ENCODE measurements at places on chromosomes 4 and X. TPM values are rescaled to one million over a fixed set of nuclear protein-coding genes. Genes with fewer than 3 reads are reported as not detected.

GRCh38 chr4:23978002-23978401 is 88.2 kb upstream of the PPARGC1A start:
- H3K27ac ChIP-seq, result no peak overlapping the region
- H3K36me3 ChIP-seq, result no peaks in the 10 kb centered on the region
- no peaks in the 10 kb centered on the region for H3K27me3 ChIP-seq
- H3K4me3 ChIP-seq, result no peak overlapping the region

DNA sequence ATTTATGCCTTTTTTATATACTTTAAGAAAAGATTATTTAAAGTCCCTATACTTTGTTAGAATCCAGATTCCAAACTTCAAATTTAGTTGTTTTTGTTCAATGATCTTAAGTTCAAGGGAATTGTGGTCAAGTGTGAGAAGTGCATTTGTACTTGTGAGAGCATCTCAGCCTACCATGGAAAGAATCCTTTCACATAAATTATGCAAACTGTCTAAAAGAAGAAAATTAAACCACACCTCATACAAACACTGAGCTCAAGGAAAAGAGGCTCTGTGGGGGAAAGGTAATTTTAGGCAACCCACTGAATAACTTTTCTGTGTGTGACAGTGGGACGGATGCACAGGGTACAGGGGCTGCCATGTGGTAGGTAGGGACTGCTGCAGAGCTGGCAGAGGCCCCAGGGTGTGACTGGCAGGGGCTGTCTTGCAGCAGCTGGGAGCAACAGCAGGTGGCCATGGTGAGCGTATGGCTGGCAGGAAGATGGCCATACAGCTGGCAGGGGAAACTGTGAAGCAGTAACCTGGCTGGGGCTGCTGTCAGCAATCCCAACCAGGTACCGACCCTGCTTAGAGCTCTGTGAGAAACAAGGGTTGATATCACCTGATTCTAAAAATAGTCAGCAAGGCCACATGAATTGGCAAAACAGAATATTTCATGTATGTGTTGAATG is 130.6 kb downstream of the UGT8 start:
- no peak for DNase-seq
- no peak overlapping the region for H3K4me3 ChIP-seq
- no peak overlapping the region for H3K27ac ChIP-seq
- no peaks in the 10 kb centered on the region for H3K27me3 ChIP-seq

The OTOP1 gene
- total RNA-seq, result not detected

GRCh38 chrX:57445076-57445475 is 146.7 kb upstream of the ZXDB start:
- no peak overlapping the region for H3K4me3 ChIP-seq
- no peaks in the 10 kb centered on the region for H3K4me1 ChIP-seq
- H3K27ac ChIP-seq, result no peak overlapping the region
- DNase-seq, result no peak

GRCh38 chrX:68909945-68910344 is 81.1 kb downstream of the EFNB1 start:
- no peaks in the 10 kb centered on the region for H3K4me1 ChIP-seq
- H3K27ac ChIP-seq, result no peak overlapping the region
- peaks cover 8% of the 10 kb centered on the region for H3K27me3 ChIP-seq
- no peak for DNase-seq

The PF4V1 gene
- not detected for total RNA-seq

The DGKK gene
- not detected for total RNA-seq

The SERTM2 gene
- not detected for total RNA-seq

DNA sequence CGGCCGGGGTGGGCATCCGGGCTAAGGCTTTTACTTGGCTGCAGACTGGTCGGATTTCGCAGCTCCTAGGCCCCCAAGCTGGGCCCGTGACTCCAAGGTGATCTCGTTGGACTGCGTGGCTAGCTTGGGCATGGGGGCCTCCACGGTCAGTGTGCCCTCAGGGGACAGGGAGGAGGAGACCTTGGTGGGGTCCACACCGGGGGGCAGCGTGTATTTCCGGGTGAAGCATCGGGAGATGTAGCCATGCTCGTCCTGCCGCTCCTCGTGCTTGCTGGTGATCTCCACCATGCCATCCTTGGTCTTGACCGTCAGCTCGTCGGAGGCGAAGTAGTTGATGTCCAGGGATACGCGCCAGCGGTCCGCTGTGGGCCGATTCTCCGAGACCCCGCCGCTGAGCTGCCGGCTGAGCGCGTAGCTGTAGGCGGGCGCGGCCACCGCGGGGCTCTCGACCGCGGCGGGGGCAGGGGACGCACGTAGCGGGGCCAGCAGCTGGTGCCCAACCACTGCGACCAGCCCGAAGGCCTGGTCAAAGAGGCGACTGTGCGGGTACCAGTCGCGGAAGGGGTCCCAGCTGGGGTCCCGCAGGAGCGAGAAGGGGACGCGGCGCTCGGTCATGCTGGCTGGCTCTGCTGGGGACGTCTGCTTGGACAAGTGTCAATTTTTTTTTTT is 881 bp upstream of the CACNA1F start:
- H3K36me3 ChIP-seq, result no peaks in the 10 kb centered on the region
- H3K4me1 ChIP-seq, result peaks cover 27% of the 10 kb centered on the region
- H3K27ac ChIP-seq, result no peak overlapping the region
- no peaks in the 10 kb centered on the region for H3K27me3 ChIP-seq
- no peak for DNase-seq
- no peak overlapping the region for H3K4me3 ChIP-seq

GRCh38 chr4:173834151-173834550 is 304.1 kb upstream of the HAND2 start:
- no peaks in the 10 kb centered on the region for H3K27me3 ChIP-seq
- no peaks in the 10 kb centered on the region for H3K36me3 ChIP-seq
- no peak overlapping the region for H3K27ac ChIP-seq
- DNase-seq, result no peak
- H3K4me1 ChIP-seq, result no peaks in the 10 kb centered on the region
- no peak overlapping the region for H3K4me3 ChIP-seq

DNA sequence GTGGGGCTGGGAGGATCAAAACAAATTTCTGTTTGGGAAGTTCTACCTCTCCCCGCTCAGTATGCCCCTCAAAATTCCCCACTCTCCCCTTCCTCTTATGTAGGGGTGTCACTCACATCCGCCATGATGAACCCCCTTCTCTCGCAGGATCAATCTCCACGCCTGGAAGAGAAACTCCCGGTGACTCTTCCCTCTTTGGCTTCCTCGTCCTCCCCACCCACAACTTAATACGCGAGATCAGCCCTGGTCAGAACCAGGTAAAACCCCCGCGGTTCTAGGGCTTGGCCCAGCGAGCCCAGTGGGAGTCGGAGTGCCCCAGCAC is 427 bp downstream of the LAMTOR3 start:
- peaks cover 25% of the 10 kb centered on the region for H3K4me1 ChIP-seq
- H3K27ac ChIP-seq, result peak overlapping the region; percentile 97
- peak overlapping the region; percentile 97 for H3K4me3 ChIP-seq
- DNase-seq, result no peak

DNA sequence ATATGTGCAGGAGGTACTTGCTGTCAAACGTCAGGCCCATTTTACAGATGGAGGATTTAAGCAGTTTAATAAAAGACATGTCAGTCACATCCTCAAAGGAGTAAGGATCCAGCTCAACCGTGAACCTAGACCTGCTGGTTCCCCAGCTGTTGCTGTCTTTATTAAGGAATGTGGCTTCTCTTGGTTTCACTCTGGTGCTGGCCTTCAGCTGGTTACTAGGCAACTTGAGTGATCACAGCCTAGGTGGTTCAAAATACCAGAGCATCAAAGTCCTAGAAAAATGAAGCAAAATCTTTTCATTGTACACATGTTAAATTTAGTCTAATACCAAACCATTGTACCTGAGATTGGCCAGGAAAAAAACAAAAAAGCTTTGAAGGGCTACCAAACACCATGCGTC is 32.7 kb upstream of the GLRA2 start:
- DNase-seq, result no peak
- peak overlapping the region; percentile 90 for H3K27ac ChIP-seq
- no peaks in the 10 kb centered on the region for H3K27me3 ChIP-seq
- H3K4me3 ChIP-seq, result peak overlapping the region; percentile 85

The WAS gene
- 146 TPM for total RNA-seq

- DNase-seq, result no peak
- H3K36me3 ChIP-seq, result no peaks in the 10 kb centered on the region
- no peak overlapping the region for H3K4me3 ChIP-seq
Observed at GRCh38 chr4:85842540-85842939, 367.6 kb downstream of the ARHGAP24 start.

The ODAPH gene
- 0.31 TPM for total RNA-seq

GRCh38 chrX:23631136-23631535 is 36.2 kb upstream of the PRDX4 start:
- no peak overlapping the region for H3K27ac ChIP-seq
- H3K27me3 ChIP-seq, result peaks cover 1% of the 10 kb centered on the region
- H3K4me3 ChIP-seq, result no peak overlapping the region
- no peaks in the 10 kb centered on the region for H3K4me1 ChIP-seq
- no peaks in the 10 kb centered on the region for H3K36me3 ChIP-seq

The HTN3 gene
- not detected for total RNA-seq

DNA sequence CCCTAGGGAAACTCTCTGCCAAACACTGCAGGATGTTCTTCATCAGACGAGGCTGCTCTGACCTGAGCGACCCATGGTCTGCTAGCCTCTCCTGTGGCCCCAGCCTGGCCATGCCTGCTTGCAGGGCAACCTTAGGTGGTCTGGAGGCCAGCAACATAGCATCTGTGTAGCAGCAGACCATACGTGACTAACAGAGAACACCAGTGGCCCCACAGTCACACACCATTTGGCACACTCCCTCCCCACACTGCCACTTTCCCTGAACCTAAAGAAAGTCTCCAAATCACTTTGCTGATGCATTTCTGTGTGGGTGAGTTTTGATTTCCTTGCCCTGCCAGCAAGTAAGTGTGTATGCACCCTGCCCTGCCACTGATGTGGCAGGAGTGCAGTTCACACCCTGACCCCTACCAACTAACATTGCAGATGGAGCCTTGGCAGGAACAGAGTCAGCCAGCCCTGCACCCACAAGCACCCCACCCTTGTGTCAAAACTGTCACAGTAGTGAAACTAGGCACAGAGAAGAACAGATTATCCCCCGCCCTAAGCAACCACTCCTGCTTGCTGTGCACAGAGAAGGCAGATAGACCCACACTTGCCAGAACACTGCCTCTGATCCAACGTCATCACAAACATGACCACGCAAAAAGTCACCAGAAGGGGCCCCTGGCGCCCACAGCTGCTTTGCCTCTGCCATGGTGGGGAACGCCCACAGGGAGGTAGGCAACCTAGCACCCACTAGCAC is 249.1 kb downstream of the SPIN4 start:
- H3K36me3 ChIP-seq, result no peaks in the 10 kb centered on the region
- no peak overlapping the region for H3K4me3 ChIP-seq
- H3K4me1 ChIP-seq, result no peaks in the 10 kb centered on the region
- DNase-seq, result no peak
- no peaks in the 10 kb centered on the region for H3K27me3 ChIP-seq
- no peak overlapping the region for H3K27ac ChIP-seq

DNA sequence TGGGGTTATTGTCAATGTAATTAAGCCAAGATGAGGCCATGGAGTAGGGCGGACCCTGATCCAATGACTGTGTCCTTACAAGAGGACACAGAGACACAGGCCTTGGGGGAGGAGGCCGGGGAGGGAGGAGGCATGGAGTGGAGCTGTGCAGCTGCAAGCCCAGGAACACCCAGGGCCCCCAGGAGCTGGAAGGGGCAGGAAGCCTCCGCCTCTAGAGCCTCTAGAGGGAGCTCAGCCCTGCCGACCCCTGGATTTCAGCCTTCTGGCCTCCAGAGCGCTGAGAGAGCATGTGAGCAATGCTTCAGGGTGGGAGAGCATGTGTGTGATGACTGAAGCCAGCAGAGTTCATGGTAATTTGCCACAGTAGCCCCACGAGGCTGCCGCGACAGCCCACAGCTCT is 234.6 kb downstream of the AFAP1 start:
- no peaks in the 10 kb centered on the region for H3K36me3 ChIP-seq
- H3K27ac ChIP-seq, result no peak overlapping the region
- peaks cover 6% of the 10 kb centered on the region for H3K4me1 ChIP-seq
- no peak overlapping the region for H3K4me3 ChIP-seq
- peaks cover 2% of the 10 kb centered on the region for H3K27me3 ChIP-seq

The CDX4 gene
- not detected for total RNA-seq

The FAT1 gene
- total RNA-seq, result not detected

GRCh38 chrX:67289055-67289499 is 254.7 kb upstream of the AR start:
- H3K4me1 ChIP-seq, result no peaks in the 10 kb centered on the region
- H3K27ac ChIP-seq, result no peak overlapping the region

The SRPX gene
- total RNA-seq, result 3.5 TPM

DNA sequence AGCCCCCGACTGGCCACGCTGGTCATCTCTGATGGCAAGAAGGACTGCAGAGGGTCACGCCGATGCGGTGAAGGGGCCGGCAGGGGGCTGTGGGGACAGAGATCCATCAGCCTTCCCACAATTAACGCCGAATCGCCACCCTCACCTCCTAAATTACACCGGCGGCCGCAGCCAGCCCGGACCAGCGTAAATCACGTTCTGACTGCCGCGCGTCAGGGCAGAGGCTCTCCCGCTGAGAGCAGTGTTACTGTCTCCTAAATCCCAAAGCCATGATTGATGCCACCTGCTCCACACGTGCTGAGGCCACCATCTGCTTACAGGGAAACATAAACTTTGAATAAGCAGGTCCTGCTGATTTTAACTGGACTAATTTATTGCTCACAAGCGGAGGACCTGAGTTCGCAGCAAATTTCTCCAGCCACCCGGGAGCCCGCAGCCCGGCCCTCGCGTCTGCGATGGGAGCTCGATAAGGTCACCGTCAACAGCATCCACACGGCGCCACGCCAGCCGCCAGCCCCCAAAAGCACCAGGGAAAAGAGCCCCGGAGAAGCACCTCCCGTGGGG is 127.3 kb upstream of the NKX1-1 start:
- H3K27ac ChIP-seq, result no peak overlapping the region
- peaks cover 4% of the 10 kb centered on the region for H3K27me3 ChIP-seq
- H3K36me3 ChIP-seq, result no peaks in the 10 kb centered on the region
- DNase-seq, result no peak
- no peak overlapping the region for H3K4me3 ChIP-seq

GRCh38 chr4:82851885-82852750 is 38.8 kb downstream of the SEC31A start:
- no peak overlapping the region for H3K4me3 ChIP-seq
- no peaks in the 10 kb centered on the region for H3K27me3 ChIP-seq
- peaks cover 10% of the 10 kb centered on the region for H3K4me1 ChIP-seq

GRCh38 chr4:102439812-102440211 is 61.3 kb upstream of the NFKB1 start:
- peaks cover 2% of the 10 kb centered on the region for H3K36me3 ChIP-seq
- H3K27me3 ChIP-seq, result peaks cover 12% of the 10 kb centered on the region
- no peak for DNase-seq
- no peak overlapping the region for H3K4me3 ChIP-seq
- H3K4me1 ChIP-seq, result peaks cover 6% of the 10 kb centered on the region

Measured in activated naive CD8-positive, alpha-beta T cell treated with anti-CD3 and anti-CD28 coated beads, Interleukin-2, amount 10 ng/mL, durations not matched to agents 7 days and 5 days (primary cell).